ENCODE measurements at places on chromosomes 12 and 14.

DNA sequence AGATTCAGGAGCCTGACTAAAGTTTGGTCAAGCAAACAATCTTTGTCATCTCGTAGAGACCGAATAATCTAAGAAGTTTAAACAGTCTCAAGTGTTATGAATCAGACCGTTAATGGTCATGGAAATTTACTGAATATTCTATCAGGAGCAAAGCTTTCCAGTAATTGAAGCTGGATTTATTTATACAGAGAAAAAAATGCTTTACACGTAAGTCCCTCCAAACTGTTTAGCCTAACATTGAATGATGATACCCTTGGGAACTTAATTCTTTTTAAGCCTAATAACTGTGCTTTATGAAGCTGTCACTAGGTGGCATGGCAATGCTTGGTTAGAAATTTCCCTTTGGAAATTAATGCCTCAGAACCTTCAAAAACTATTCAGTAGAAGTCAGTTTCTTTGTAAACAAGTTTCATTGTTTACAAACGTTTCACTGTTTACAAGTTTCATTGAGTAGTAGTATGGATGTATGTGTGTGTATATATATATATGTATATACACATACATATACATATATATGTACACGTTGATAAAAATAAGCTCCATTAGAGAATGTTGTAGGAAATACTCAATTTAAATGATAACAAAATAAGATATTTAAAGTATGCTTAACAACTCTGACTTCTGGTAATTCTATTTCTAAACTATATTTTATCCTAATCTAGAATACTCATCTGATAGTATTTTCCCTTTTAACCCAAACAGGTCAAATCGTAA, 32.1 kb downstream of the DEPDC4 start:
- DNase-seq = peak; percentile 36

- DNase-seq = no peak
Observed at GRCh38 chr12:77615332-77615731, 215.4 kb upstream of the NAV3 start.

DNA sequence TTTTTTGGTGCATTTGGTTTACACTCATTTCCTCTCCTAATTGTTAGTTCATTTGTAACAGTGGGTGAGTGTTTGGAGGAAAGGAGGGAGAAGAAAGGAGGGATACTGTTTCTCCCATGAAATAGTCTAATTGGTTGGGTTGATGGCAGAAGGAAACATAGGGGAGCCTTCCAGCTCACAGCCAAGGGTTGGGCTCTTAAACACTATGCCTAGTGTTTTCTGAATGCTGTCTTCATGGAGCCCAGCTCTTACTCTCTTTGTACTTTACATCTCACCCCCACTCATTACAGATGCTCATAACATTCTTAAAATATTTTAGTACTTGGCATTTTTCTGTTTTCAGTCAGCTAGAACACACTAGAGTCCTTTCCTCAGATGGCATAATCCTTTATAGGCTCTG, 38.2 kb downstream of the BAZ2A start:
- no peak for DNase-seq

DNA sequence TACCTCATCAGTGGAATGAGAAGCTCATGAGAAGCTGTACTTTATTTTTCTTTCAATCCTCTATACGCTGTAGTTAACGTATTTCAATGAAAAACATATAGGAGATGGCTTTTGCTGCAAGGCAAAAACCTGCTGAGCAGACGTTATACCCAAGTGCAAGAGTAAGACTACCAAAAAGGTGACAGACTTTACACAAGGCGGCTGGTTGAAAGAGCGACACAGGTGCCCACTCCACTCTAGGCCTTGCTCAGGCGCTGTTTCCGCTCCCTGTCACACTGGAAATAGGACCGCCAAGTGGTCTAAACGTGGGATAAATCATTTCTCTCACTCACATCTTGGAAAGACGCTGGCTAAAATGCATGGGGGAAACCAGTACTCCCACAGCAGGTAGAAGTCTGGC, 54.5 kb downstream of the PPP2R5C start:
- peak; percentile 56 for DNase-seq

DNA sequence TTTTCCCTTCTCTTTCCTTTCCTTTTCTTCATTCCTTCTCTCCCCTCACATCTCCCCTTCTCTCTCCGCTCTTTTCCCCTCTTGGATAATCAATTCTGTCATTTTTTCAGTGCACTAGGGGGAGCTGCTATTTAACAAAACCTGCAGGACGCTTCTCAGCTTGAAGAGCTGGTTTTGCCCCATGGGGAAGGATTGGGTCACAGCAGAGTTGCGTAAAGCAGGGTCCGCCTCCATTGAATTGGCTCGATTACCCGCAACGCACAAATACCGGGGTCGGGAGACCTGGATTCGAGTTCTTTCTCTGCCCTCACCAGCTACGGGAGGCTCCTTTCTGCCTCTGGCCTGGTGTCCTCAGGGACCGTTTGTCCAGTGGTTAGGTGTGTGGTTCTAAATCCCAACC, 42.1 kb upstream of the CHGA start:
- no peak for DNase-seq

DNA sequence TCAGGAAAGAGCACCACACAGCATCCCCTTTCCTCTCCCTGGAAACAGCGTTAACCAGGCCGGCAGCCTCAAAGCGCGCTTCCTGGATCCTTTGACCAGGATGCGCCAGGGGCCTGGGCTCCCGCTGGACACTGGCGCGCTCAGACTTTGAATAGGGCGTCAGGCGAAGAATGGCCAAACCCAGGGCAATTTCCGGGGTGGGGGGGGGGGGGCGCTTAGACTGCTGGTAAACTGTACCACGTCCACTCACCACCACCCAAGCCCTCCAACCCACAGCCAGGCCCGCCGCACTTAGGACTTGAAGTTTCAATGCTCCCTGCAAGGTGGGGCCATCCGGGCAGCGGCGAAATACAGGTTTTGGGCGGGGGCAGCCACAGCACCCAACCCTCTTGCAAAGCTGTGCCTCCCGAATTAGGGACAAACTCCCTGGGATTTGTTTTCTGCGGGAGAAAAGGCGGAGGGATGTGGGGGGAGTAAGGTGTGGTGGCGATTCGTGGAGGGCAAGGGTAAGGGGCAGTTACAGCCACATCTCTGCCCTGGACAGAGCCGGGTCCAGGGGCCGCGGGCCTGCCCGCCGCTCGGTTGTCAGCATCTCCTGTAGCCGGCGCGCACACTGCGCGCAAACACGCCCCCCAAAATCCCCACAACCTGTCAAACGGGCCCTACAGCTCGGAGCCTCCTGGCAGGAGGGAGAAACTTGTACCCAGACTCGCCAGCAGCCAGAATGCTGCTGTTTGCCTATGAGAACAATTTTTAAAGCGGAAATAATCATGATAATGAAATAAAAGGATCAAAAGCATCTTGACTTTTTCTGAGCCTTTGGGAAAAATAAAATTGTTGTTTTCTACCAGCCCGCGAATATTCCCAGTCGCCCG, 958 bp downstream of the RTN1 start:
- DNase-seq = no peak

- no peak for DNase-seq
Observed at GRCh38 chr14:61549425-61549824, 145.9 kb upstream of the HIF1A start.

DNA sequence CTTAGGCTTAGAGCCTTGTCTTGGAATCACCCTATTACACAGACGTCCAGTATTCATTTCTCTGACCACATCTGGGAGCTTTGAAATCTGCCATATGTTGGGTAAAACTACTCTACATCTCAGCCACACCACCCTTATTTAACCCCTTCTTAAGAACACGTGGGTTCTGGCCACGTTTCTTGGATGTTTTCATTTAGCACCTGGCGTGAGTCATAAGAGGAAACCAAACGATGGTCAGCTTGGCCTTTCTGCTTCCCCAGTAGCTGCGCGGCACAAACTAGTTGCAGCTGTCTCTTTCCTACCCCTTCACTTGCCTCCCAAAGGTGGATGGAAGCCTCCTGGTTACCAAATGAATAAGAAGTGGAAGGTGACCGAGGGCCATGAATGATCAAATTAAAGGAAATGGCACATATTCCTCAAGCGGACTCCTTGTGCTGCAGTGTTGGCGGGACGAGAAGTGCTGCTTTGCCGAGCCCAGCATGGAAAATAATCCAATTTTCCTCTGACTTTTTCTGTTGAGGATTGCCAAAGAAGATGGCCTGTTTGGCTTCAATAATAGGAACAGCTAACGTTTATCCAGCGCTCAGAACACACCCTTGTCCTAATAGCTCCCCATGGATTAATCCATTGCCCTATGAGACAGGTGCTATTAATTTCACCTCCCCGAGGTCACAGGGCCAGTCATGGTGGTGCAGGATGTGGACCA, 154.1 kb downstream of the ZNF664 start:
- DNase-seq = no peak

- no peak for DNase-seq
Observed at GRCh38 chr14:89740241-89740640, 214.3 kb downstream of the EFCAB11 start.

DNA sequence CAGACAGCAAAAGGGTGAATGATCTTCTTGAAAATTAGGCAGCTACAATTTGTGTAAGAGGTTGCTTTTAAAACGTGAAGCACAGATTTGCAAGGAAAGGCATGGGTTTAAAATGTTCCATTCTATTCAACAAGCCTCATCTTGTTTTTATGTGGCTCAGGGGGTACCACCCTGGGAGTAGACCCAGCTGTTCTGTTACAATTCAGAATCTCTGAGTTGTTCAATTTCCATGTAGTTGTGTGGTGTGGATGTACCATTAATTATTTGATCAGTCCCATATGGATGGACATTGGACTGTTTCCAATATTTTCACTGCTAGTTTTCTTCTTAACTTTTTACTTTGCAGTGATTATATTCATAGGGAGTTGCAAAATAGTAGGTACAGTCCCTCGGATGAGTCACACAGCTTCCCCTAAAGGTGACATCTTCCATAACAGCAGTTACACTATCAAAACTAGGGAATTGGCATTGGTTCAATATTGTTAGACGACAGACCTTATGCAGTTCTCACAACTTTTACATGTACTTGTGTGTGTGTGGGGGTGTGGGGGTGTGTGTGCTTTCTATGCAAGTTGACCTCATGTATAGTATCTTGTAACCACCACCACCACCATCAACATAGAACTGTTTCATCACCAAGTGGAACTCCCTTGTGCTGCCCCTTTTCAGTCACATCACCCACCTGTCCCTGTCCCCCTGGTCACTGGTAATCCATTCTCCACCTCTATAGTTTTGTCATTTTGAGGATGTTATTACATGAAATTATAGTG, 59.0 kb upstream of the CAPRIN2 start:
- DNase-seq = no peak

DNA sequence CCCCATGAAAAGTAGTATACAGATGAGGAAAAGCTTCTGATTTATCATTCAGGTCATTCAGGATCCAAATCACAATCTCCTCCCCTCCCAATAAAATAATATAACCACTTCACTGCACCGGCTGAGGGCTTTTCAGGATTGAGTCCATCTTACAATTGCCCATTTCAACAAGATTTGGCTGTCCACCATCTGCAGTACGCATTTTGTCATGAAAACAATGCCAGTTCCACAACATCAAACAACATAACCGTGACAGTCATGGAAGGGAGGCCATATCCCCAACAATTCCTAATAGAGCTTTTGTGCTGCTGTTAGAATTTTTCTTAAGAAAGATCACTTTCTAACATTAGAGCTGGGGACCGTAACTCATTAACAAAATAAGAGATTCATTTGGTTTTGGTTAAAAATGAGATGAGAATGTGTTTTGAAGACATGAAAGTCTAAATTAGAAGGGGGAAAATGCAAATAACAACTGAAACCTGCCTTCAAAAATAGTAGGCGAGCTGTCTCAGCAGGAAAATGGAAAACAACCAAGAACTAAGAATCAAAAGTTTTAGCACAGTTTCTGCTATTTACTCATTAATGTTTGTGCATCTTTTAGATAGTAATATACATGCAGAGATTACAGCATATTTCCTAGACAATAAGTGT, 38.3 kb upstream of the TMTC2 start:
- no peak for DNase-seq

- DNase-seq = no peak
Observed at GRCh38 chr12:8527250-8528130, 13.2 kb downstream of the CLEC4E start.

- no peak for DNase-seq
Observed at GRCh38 chr14:90266441-90267154, 10.2 kb downstream of the PSMC1 start.

- DNase-seq = no peak
Observed at GRCh38 chr14:105069871-105070759, 4.9 kb upstream of the GPR132 start.

DNA sequence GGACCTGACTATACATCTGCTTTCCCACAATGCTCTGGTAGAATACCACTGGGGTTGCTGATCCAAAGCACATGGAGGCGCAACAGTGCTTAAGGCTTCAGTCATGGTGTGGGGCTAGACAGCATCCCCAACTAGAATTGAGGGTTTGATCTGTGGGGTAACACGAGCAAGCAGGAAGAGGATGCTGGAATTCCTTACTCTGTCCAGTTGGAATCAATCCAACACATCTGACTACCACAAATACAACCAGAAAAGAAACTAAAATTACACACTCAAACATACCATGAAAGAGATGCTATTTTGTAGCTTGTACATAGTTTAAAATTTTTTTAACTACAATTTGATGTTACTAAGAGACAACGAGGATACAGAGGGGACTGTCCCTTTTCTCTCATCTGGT, 40.4 kb upstream of the GTF2A1 start:
- no peak for DNase-seq

DNA sequence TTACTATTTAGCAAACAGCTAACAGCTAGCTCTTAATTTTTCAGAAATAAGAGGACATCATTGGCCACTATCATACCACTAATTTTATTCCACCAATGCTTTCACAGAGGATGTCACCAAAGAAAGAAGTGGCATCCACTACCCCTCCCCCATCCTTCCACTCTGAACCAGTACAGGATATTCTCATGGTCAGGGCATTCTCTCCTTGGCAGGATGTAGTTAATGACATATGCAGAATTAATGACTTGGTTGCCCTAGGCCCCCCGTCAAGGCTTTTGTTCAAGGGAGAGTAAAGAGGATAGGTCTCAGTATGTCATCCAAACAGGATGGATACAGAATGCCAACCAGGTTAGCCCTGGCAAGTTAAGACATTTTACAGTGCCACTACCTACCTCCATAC, 18.9 kb upstream of the NUP107 start:
- DNase-seq = no peak

- no peak for DNase-seq
Observed at GRCh38 chr12:30930641-30931040, 4.1 kb downstream of the TSPAN11 start.

GRCh38 chr12:121423682-121424623, 24.0 kb downstream of the RNF34 start:
- no peak for DNase-seq

DNA sequence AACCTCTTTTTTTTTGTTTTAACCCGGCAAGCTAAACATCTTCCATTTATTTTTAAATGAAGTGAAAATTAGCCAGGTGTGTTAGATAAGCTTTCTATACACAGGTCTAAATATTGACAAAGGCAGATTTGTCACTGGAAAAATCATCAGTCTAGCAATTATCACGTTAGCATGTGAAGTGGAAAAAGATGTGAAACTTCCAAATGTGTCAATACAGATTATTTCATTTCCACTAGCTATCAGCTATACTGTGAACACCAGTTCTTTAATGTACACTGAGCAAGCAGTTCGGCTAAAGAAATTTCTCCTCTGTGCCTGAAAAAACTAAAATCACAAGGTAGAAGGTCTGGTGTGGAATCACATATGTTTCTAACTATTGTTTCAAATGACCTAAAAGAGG, 96.6 kb upstream of the G2E3 start:
- DNase-seq = no peak

- DNase-seq = no peak
Observed at GRCh38 chr12:53330671-53331070, 5.5 kb downstream of the SP7 start.

Measured in CD4-positive, alpha-beta T cell treated with Interleukin-12 subunit alpha and Interleukin-12 subunit beta, for 1 hour (primary cell).